ENCODE measurements at places on chromosomes 3 and 15.

GRCh38 chr15:67824976-67825880, at the start of gene SKOR1:
SKOR1 (plus strand) TSS chr15:67825509; CDS start chr15:67825603, 94 bp downstream.
- no peak for DNase-seq

DNA sequence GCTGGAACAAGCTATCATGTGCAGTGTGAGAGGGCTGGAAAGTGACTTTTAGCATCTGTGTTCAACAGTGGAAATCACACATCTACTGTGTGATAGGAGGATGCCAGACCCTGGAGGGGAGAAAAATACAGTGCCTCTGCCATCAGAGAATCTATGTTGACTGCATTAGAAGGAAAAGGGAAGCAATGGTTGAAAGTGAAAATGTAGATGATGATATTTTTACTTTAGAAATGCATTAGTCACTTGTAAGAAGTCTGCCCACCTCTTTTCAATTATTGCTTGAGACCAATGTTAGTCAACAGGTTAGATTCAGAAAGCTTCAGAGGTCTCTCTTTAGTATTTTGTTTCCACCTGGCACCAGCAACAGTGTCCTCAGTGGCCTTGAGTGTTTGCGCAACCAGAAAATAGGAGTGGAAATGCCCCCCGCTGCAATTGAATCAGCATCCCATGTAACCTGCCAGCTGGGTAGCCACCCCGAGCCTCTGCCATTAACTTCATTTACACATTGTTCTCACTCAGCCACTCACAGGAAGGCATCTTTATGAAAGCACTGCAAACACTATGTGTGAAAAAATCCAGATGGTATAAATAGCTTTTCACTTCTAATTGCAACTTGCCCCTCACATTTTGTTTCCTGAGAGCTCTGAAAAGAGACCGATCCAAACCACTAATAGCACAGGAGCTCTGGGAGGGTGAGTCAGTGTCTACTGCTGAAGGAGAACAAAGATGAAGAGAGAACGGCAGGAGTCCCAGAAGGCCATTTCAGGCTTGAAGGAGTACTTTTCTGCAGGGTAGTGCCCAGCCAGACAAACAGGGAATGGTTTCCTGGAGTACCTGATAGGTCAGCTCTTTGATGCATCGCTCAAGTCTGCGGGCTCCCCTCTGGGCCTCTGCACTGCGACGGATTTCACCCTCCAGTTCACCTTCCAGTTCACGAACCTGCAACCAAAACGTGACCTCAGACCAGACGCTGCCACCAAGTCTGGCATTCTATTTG, 92.1 kb downstream of the HHLA2 start:
- no peak for DNase-seq

- no peak for DNase-seq
Observed at GRCh38 chr15:48630245-48630644, 15.3 kb downstream of the FBN1 start.

DNA sequence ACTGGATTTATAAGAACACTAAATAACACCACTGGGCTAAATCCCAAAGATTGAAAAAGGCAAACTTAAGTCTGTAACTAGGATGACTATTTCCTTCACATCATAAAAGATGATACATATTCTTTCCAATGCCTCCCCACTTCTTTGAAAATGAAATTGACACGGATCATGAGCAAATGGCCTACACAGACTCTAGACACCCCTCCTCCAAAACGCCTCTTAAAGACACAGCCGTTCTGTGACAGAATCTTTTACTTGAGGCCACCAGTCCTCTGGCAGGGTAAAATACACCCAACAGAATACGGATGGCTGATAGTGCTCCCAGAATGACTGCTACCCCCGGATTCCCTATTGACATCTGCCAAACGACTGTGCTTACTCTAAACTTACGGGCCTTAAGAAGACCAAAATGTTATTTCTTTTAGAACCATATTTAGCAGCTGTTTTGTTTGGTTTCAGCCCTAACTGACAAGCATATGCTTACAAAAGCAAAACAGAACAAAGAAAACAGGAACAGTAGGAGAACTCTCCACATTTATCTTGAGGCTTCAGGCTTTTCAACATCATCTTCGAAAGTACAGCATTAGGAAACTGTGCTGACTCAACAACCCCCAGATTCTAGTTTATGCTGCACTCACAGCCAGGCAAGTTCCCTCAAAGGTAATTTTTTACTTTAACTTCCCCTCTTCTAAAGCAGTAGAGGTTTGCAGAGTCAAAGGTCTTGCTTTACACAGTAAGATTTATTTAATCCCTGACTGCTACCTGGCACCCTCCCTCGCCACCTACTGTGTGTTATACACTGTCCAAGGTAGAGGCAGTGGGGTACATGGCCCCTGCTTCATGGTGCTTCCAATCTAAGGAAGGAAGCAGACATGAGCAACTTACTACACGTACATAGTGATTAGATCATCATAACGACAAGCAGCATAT, 84.3 kb downstream of the TNIK start:
- no peak for DNase-seq

- no peak for DNase-seq
Observed at GRCh38 chr15:63892794-63893441, 59.2 kb upstream of the HERC1 start.

DNA sequence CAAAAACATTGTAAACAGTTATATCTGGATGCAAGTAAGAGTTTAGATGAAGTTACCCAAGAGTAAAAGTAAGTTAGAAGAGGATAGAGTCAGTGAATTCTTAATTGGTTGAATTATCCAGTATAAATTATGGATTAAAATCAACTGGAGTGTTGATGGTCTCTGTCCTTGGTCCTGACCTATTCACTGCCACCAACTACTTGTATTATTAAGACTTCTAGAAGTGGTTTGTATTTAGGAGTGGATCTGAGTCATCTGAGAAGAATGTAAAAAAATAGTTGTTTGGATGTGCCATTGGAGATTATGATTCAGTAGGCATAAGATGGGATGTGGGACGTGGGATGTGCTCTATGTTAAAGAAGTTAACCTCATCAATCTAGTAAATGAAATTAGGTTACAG, 86.4 kb downstream of the SYNPR start:
- no peak for DNase-seq

GRCh38 chr15:28979208-28979841, 93.6 kb downstream of the APBA2 start:
- no peak for DNase-seq

DNA sequence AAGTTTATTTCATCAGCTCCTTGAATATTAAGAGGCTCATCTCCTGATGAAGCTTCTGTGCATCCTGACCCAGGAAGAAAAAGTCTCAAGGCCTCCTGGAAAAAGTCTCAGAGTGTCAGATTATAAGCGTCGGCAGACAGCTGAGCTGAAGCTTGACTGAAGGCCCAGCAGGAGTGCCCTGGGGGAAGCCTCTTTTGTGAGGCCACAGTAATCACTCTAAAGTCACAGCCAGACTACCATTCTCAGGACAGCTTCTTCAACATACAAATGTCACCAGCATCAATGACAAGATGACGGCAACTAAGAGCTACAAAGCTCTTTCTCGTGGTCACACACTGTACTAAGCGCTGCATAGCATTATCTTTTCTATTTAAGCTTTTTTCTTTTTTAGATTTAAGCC, 72.7 kb upstream of the LRRN1 start:
- DNase-seq = no peak

DNA sequence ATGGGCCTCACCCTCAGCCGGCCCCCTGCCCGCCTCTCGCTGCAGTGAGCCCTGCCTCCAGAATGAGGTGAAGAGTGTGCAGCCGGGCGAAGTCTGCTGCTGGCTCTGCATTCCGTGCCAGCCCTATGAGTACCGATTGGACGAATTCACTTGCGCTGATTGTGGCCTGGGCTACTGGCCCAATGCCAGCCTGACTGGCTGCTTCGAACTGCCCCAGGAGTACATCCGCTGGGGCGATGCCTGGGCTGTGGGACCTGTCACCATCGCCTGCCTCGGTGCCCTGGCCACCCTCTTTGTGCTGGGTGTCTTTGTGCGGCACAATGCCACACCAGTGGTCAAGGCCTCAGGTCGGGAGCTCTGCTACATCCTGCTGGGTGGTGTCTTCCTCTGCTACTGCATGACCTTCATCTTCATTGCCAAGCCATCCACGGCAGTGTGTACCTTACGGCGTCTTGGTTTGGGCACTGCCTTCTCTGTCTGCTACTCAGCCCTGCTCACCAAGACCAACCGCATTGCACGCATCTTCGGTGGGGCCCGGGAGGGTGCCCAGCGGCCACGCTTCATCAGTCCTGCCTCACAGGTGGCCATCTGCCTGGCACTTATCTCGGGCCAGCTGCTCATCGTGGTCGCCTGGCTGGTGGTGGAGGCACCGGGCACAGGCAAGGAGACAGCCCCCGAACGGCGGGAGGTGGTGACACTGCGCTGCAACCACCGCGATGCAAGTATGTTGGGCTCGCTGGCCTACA, 8.5 kb downstream of the GRM2 start:
- no peak for DNase-seq

DNA sequence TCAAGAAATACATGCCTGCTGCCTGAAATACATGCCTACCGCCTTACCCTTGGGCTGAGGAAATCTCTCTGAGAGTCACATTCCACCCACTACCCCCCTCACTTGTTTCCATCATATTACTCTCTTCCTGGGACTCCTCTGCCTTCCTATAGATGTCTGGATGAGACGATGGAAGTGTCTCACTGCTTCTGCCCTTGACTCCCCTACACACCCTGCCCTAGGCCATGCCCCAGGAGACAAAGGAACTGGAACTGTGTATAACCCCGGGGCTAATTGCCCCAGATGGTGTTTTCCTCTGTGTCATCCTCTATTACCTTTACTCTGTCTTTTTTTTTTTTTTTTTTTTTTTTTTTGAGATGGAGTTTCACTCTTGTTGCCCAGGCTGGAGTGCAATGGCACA, 102.0 kb downstream of the GTPBP8 start:
- no peak for DNase-seq

- DNase-seq = no peak
Observed at GRCh38 chr3:4493941-4494894, 1.1 kb downstream of the ITPR1 start.

DNA sequence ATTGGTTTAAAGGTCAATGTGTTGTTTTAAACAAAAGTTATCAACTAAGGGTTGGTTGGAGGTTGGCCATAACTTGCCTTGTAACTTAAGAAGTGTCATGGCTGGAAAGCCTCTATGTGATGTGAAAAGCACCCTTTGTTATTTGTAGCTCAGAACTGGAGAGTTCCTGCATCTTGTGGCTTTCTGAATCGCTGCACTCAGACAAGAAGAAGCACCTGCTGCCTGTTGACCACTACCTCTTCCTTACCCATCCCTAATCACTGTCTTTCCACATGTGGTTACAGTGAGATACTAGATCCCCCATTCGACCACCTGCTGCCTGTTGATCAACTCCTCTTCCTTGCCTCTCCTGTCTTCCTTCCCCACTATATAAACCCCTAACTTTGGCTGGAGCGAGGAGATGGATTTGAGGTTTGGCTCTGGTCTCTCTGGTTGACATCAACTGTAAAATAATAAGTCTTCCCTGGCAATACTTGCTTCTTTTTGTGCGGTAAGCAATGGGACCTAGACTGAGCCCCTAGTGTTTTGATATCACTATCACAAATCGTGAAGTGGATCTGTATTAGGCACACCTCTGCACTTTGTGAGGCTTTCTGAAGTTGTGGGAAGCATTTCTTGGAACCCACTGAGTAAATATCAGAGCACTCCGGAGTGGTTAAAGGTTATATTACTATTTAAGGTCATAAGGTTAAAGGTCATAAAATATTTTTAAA, 13.8 kb downstream of the RPL39L start:
- no peak for DNase-seq

DNA sequence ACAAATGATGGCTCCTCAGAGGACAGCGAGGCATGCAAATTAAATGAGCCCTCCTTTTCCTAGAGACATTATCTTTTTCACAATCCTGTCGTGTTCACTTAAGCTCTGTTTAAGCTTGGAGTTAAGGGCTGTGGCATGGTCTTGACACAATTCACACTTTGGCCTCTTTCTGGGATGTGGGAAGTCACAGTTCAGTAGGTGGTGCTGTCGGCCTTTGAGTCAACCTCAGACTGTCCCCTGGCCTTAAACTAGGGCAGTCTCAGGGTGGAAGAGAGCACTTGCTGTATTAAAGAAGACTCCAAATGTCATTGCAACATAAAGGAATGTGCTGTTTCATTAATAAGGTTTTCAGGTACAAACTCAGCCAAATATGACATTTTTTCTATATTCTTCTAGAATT, 351.0 kb downstream of the MCTP2 start:
- DNase-seq = no peak

GRCh38 chr3:165466856-165467255, 270.7 kb upstream of the SLITRK3 start:
- DNase-seq = no peak

GRCh38 chr3:56342475-56342874, 125.8 kb downstream of the ERC2 start:
- no peak for DNase-seq

DNA sequence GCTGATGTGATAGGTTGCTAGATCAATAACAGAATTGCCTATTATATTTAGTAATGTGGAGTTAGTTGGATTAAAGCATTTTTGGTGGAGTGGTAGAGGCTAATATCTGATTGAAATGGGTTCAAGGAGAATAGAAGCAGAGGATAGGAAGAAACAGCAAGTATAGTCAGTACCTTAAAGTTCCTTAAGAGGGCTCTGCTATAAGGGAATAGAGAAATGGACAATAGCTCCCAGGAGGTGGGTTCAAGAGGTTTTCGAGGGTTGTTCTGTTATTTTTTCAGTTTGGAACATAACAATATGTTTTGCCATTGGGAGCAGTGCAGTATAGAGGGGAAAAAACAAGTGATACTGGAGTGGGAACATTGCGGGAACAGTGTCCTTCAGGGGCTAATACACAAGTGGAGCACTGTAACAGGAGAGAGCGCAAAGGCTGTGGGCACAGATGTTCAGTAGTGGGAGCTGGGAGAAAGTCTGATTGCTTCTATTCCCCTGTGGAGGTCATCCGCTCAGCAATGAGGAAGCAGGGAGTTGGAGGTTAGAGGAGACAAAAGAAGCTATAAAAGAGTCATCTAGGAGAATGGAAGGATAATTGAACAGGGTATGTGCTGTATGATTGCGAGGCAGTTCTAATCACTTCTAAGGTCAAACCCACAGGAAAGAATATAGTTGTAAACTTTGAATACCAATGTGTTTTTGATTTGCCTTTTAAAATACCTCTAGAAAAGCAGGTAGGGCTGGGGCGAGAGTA, 3.3 kb downstream of the MRPS11 start:
- no peak for DNase-seq

DNA sequence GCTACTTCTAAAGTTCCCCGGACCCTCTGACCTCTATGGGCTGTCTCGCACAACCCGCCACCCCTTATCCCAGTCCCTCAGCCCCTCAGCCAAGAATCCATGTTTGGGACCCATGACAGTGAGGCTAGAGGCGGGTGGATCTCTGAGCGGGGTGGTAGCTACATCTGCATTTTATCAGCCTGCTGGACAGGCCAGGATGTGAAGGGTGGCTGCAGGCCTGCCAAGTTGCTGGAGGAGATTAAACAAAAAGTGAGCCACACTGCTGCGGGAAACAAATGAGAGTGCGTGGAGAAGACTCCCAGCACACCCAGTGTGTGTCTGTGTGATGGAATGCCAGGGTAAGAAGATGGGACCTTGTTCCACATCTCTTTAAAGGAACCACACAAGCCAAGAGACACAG, 51.1 kb upstream of the SPATA12 start:
- no peak for DNase-seq

- no peak for DNase-seq
Observed at GRCh38 chr3:148289159-148289558, 408.5 kb upstream of the AGTR1 start.
